Activated naive CD4-positive, alpha-beta T cell treated with anti-CD3 and anti-CD28 coated beads, Interleukin-2, amount 10 ng/mL, durations not matched to agents 7 days and 5 days (primary cell): ENCODE measurements at places on chromosomes 7 and 10.

GRCh38 chr7:133709036-133709880 is 417.9 kb upstream of the LRGUK start:
- no peak for DNase-seq

DNA sequence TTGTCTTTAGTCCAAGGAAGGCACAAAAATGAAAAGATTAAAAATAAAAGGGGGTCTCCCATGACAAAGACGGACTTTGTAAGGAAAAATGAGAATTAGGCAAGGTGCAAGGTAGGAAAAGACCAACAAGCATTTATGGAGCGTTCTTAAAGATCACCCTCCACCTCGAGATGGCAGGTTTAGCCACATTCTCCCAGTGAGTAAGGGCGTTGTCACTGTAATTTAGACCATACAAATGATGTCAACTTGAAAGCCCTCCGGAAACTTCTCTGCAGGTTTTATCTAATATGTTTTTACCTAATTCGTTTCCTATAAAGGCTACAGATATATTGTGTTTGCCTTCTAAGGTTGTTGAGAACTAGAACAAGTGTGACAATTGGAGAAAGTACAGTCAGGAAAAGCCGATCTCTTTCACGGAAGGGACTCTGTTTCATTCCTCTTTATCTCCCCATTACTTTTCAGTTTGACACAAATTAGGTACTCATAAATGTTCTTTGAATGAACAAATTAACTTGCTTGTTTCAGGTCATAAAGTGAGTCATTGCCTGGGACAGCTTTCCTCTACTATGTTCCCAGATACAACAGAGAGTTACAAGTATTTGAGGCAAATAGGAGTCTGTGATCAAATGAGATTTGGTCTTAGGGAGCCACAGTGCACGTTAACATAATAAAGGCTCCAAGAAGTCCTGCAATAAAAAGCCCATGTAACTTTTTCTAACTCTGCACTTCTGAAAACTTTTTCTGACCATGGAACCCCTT is 102.6 kb upstream of the HABP2 start:
- no peak for DNase-seq

DNA sequence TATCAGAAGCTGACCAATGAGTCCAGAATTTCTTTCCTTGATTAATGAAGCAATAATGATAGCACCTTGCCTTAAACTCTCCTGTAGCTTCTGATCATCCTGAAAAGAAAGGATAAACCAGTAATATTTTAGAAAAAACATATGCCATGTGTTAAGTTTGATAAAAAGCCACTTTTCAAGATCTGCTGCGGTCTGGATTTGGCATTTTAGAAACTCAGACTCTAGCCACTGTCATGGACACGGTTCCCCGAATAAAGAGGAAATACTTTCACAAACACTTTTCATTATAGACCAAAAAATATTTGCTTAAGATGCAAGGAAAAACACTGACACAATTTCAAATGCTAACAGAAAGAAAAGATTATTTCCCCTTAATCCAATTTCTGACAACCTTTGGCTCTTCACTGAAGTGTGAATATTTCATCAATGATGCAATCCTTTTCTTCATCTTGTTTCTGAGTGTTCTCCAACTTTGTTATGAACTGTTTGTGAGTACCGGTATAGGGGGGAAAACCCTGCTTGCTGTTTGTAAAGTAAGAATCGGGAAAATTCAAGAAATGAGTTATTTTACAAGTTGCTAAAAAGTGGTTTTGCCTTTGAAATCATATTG is 329.5 kb downstream of the CRPPA start:
- no peak for DNase-seq

DNA sequence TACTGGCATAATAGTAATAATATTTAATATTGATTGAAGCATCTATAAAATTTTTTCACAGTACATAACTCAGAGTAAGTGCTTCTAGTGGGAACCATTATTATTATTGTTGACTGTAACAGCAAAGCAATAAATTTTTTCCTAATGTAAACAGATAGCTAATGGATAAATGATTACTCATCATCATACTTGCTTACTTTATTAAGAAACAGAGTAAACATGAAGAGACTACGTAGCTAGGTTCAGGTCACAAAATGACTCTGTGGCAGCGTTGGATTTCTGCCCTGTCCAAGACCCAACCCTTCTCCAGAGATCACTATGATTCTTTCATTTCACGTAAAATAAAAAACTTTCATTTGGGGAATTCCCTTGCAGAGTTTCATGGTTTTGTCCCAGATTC is 8.3 kb upstream of the ABCB5 start:
- no peak for DNase-seq

- DNase-seq, result no peak
Measured at GRCh38 chr10:93079663-93080349, 6.1 kb downstream of the CYP26A1 start.

- DNase-seq, result no peak
Measured at GRCh38 chr10:26950934-26951333, 90.2 kb upstream of the ABI1 start.

DNA sequence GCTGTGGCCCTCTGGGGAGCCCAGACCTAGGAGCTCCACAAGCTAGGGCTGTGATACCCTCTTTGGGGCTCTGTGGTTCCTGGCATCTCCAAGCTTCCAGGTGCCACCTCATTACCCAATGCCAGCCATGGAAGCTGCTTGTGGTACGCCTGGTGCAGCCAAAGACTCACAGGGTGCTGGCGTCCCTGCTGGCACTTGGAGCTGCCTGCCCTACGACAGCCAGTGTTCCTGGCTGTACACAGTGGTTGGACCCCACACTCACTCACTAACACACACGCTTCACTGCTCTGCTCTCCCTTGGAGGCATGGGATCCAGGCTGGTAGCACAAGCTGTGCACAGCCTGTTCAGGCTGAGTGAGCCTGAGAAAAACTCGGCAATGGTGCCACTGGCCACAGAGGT is 894.1 kb upstream of the PHF14 start:
- DNase-seq, result no peak

- no peak for DNase-seq
Measured at GRCh38 chr7:79046061-79046460, 407.4 kb downstream of the MAGI2 start.

GRCh38 chr7:1026721-1027161 is 17.6 kb upstream of the GPR146 start:
- DNase-seq, result no peak

DNA sequence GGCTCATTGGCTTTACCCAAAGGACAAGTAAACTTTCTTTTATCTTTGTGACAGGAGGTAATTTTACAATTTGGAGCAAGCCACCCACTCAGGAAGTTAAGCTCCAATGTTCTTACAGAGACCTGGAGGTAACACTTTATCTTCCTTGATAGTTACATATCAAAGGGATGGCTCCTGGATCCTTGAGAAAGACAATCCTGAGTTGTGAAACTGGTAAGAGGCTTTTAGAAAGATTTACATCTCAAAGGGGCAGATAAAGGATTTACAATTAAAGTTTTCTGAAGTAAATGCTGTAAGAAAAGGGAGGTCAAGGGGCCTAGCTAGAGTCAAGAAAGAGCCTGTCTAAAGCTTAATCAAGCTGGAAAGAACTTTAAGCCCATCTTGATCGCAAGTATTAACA is 124.4 kb upstream of the ZNF804B start:
- DNase-seq, result no peak

- no peak for DNase-seq
Measured at GRCh38 chr7:41205600-41205999, 497.3 kb downstream of the INHBA start.

DNA sequence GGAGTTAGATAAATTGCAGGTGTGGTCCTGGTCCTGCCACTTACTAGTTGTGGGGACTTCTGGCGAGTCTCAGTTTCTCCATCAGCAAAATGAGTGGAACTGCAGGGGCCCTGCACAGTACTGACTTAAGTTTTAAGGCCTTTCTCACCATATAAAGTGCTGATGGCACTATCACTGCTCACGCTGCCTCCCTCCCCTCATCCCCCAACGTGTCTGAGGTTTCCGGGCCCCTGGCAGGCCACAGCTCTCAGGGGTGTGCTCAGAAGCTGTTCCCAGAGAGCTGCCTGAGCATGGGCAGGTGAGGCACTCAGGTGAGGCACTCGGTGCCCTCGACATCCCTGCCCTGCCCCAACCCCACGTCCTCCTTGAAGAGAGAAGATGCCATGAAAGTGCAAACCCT is 74.2 kb downstream of the VOPP1 start:
- no peak for DNase-seq

DNA sequence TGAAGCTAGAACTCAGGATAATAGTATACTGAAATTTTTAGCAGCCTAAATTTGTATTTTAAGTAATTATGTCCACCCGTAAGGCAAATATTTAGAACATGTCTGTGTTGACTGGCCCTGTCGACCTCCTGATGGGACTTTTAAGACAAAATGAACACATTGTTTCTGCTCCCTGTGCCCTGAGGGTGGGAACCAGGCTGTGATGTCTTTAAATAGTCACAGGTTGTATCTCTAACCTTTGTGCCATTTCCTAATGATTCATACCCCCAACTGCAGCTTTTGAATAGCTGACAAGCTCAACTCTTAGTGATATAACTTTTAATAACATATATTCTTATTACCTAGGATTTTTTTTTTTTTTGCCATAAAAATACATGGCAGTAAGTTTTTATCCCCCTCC is 494.9 kb upstream of the AKR1E2 start:
- DNase-seq, result no peak

DNA sequence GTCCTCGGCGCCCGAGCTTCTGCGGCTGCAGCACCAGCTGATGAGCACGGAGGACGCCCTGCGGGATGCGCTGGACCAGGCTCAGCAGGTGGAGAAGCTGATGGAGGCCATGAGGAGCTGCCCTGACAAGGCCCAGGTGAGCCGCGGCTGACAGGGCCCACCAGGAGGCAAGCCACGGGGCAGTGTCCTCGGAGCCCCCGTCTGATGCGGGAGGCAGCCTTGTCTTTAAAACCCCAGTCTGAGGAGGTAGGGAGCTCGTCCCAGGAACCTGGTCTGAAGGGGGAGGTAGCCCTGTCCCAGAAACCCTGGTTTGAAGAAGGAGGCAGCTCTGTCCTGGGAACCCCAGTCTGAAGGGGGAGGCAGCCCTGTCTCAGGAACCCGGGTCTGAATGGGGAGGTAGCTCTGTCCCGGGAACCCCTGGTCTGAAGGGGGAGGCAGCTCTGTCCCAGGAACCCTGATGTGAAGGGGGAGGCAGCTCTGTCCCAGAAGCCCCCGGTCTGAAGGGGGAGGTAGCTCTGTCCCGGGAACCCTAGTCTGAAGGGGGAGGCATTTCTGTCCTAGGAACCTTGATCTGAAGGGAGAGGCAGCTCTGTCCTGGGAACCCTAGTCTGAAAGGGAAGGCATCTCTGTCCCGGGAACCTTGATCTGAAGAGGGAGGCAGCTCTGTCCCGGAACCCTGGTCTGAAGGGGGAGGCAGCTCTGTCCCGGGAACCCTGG is 53.1 kb upstream of the GTF2IRD1 start:
- no peak for DNase-seq

- no peak for DNase-seq
Measured at GRCh38 chr7:21642422-21642821, 99.6 kb downstream of the DNAH11 start.

DNA sequence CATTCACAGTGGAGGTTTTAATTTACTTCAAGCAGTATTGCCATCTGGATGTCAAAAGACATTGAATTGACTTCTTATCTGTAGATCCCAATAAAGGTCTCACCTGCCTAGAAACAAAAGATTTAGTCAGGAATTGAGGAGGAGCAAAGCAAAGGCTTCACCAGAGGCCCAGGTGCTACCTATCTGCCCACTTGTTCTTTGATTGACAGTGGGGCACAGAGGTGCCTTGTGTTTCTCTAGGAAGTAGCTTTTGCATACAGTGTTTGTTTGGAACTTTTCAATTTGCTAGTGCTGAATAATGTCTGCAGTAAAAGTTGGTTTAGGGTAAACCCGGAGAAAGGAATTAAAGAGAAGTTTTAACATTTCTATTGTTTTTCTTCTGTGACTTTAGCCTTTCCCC is 40.4 kb downstream of the AUTS2 start:
- no peak for DNase-seq

GRCh38 chr7:82175319-82175718 is 268.3 kb downstream of the CACNA2D1 start:
- DNase-seq, result no peak

DNA sequence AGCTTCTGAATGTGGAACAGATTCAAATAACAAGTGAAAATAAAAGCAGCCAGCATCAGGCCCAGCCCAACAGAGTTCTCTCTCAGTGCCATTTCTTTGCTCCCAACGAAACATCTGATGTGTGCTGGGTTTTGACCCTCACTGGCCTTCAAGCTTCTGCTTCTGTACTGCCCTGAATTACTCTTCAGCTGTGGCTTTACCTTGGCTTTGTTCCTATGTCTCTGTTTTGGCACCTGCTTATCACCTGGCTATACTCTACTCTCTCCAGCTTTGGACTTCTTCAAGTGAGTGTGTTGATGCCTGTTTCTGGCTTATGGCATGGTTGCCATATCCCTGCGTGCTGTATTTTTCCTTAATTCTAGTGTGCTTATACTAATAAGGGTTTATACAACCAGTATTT is 768.3 kb downstream of the SORCS1 start:
- no peak for DNase-seq

DNA sequence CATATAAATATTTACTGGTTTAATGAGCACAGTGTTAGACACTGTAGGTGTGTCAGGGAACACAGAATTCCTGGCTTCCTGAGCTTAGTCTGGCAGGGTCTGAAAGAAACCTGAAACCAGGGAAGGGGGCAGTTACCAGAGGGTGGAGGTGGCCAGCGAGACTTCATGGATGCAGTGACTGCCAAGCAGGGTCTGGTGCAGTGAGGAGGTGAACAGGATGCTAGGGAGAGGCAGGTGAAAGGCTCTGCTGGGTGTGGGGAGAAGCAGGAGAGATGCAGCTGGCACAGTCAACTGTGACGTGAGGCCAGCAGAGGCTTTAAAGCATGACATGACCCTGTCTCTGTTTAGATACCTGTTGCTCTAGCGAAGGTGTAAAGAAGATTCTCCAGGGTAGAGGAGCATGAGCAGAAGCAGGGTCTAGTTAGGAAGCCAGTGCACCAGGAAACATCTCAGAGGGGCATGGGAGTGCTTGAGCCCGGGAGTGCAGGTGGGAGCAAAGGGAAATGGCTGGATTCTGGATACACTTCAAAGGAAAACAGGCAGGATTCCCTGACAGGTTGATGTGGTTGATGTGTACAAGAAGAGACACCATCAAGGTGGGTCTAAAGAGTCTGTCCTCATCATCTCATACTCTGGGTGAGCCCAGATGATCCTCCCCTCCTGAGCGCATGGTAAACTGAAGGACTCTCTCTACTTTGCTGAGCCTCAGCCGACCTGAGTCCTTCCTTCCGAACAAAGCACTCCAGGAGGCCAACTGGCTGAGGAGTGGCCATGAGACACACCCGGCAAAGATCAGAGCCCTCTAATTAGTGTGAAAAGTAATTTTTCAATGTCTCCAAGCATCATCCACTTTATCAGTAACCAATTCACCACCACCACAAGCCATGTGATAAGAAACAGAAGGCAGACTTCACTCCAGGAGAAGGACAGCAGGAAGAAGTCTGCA is 186.8 kb downstream of the COBL start:
- DNase-seq, result no peak

GRCh38 chr10:14502431-14502830 is 171.7 kb upstream of the FRMD4A start:
- no peak for DNase-seq

- peak; percentile 71 for DNase-seq
Measured at GRCh38 chr10:3805201-3805790, 20.3 kb upstream of the KLF6 start.

GRCh38 chr10:122147663-122148062 is 123.4 kb upstream of the BTBD16 start:
- DNase-seq, result no peak
